ENCODE measurements at places on chromosomes 5 and 9.

- no peak for DNase-seq
Observed at GRCh38 chr9:79233542-79233941, 338.2 kb upstream of the TLE4 start.

DNA sequence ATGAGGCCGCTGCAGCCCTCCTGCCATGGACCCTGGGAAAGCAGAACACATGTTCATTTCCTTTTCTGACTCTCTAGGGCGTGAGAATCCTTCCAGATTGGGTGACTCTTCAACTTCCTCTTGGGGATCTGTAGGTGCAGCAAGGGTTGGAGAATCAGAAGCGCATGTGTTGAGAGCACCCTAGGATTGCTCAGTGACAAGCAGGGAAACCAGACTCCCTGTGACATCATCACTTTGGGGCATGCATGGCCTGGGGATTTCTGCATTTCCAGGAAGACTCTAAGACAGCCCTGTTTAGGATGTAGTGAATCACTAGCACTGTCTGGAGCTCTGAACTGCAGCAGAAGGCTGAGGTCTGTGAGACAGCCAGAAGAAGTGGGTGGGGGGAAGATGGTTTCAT lies 15.1 kb upstream of the LCP2 start:
- no peak for DNase-seq

GRCh38 chr5:169893571-169893970 lies 86.7 kb downstream of the INSYN2B start:
- DNase-seq: no peak

DNA sequence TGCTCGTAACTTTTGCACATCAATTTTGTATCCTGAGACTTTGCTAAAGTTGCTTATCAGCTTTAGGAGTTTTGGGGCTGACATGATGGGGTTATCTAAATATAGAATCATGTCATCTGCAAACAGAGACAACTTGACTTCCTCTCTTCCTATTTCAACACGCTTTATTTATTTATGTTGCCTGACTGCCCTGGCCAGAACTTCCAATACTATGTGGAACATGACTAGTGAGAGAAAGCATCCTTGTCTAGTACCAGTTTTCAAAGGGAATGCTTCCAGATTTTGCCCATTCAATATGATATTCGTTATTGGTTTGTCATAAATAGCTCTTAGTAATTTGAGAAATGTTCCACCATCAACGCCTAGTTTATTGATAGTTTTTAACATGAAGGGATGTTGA lies 65.4 kb upstream of the CDH12 start:
- DNase-seq: no peak

GRCh38 chr5:133461796-133462516 lies 150.4 kb downstream of the FSTL4 start:
- DNase-seq: no peak

All from neural crest cell (in vitro differentiated cells).